ENCODE measurements at places on chromosomes 4 and X.

- no peak for DNase-seq
These were observed 124.5 kb upstream of the AGA start for GRCh38 chr4:177566691-177567090.

- no peak for DNase-seq
These were observed 22.8 kb upstream of the PDE6B start for GRCh38 chr4:602559-602942.

GRCh38 chr4:8860892-8861575, 10.6 kb downstream of the HMX1 start:
- no peak for DNase-seq

- DNase-seq, result no peak
These were observed 207.6 kb upstream of the SLITRK2 start for GRCh38 chrX:145609951-145610511.

DNA sequence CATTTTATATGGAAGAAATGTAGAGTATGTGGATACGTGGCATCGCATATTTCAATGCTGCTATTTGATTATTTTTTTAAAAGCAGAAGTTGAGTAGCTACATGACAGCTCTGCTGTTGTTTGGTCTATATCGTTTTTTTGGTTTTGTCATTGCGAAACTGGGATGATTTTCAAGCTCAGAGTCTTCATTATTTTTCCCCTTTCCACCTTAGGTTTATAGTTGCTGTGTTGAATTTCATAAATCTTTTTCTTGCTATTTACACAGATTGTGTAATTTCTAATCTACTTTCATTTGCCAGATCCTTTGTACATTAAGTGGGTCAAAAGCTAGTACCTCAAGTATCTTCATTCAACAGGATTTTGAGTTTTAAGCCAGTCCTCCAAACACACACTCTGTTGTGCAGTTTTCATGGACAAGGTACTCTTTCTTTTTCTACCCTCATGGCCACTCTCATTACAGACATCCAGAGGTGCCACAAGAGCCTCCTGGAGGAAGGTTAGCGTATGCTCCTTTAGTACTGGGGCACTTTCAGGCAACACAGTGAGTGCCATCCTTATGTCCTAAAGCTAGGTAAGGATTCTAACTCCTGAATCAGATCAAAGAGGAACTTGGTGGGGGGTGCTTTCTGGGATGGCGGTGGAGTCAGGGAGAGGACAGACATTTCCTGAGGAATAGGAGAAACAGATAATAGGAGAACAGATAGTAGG, 123.2 kb downstream of the FHIP1A start:
- DNase-seq, result no peak

GRCh38 chr4:138021139-138021830, 220.9 kb downstream of the SLC7A11 start:
- no peak for DNase-seq

DNA sequence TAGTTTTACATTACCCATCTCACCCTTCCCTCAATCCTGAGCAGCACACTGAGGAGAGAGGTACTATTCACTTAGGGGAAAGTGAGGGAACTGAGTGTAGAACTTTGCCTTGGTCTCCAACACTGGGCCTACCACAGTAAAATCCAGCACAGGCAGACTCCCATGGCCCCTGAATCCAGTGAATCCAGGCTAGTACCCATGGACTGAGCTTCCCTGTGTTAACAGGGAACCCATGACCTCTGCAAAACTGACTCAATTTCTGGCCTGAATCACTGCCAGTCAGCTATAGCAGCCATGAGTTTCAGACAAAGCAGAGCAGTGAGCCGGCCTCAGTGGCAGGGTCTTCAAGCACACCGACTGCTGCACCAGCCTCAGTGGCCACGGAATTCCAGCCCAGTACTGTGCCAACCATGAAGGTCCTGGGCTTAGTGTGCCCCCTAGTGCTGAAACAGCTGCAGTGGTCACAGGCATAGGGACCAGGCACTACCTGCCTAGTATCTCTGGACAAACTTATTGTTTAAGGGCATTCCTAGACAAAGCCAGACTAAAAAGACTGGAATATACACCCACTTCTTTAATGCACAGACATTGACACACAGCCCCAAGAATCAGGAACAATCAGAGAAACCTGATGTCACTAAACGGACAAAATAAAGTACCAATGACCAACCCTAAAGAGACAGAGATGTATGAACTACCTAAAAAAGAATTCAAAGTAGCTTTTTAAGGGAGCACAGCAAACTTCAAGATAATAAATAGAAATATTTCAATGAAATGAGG, 127.4 kb upstream of the RPL34 start:
- no peak for DNase-seq

GRCh38 chr4:108287834-108288413, 119.2 kb upstream of the LEF1 start:
- no peak for DNase-seq

- DNase-seq, result no peak
These were observed 14.6 kb downstream of the SAT1 start for GRCh38 chrX:23797371-23798128.

DNA sequence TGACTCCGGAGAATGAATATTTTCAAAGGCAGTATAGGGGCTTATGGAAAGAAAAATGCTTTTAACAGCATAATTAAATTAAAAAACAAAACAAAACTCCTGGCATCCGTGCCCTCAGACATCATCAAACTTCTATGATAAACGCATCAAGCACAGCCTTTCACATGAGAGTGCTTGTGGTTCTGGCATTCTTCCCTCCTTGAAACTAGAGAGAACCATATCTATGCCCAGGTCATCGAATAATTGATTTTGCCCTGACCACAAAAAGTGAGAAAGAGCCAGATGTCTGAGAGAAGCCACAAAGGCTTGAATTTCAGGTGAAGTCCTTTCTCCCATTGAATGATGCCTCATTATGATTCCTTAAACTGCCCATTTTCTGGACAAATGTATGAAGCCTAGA, 286.8 kb downstream of the CBLL2 start:
- no peak for DNase-seq

GRCh38 chrX:150897421-150898320, 797 bp downstream of the CD99L2 start:
- no peak for DNase-seq

GRCh38 chrX:136205882-136206380, 45.3 kb downstream of the MAP7D3 start:
- DNase-seq, result no peak

GRCh38 chr4:56806666-56807065, 14.8 kb downstream of the SPINK2 start:
- no peak for DNase-seq

GRCh38 chr4:188911199-188911598, 772.0 kb downstream of the TRIML1 start:
- no peak for DNase-seq

DNA sequence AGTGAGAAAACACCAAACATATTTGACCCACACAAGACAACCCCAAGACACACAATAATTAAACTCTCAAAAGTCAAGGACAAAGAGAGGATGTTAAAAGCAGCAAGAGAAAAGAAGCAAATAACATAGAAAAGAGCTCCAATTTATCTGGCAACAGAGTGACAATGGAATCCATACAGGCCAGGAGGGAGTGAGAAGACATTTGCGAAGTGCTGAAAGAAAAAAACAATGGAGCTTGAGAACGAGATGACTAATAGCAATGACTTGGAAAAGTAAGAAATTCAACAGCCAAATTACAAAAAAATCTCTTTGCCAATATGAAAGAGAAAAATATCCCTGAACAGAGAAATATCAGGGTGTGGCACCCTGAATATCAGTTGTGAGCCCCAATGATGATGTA, 61.6 kb downstream of the MAD2L1 start:
- no peak for DNase-seq

GRCh38 chr4:150130933-150131332, 52.7 kb downstream of the DCLK2 start:
- no peak for DNase-seq

DNA sequence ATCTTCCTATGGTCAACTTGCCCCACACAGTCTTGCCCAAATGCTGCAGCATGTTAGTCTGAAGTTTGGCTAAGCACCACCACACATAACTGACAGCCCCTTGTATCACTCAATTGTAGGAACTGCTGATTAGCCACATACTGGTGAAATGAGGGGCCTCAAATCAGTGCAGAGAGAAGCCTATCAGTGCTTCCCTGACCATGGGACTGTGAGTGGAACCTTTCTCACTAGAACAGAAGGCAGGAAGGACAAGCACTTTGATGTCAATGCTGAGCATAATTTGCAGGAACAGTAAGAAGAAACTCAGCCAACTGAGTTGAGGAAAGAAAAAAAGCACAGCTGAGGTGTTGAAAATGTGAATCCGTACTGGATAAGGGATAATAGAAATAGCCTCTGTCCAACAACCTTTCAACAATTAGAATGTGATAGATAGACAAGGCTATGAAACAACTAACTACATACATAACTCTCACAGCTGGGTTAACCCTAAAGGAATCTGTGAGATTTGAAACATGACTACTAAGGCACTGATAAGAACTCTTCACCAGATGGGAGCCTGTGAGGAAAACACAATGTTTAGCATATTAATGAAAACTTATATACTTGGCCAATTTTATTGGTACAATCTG, 136.6 kb upstream of the SH3RF1 start:
- DNase-seq, result no peak

- no peak for DNase-seq
These were observed 313.9 kb downstream of the CHIC1 start for GRCh38 chrX:73876911-73877310.

DNA sequence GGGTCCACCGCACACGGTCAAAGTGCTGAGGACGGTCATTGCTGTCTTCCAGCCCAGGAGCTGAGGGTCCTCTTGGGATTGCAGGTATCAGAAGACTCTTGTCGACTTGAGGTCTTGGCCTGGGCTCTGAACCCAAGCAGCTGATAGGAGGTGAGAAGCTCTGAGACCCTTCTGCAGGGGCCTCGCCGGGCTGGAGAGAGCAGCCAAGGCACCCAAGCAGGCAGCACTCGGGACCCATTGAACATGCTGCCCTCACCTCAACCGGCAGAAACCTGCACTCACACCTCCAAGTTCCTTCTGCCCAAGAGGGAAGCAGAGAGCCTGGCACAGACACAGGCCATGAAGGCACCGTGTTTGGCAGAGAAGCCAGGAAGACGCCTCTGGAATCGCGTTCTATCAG, 34.1 kb downstream of the PDHA1 start:
- DNase-seq, result no peak

DNA sequence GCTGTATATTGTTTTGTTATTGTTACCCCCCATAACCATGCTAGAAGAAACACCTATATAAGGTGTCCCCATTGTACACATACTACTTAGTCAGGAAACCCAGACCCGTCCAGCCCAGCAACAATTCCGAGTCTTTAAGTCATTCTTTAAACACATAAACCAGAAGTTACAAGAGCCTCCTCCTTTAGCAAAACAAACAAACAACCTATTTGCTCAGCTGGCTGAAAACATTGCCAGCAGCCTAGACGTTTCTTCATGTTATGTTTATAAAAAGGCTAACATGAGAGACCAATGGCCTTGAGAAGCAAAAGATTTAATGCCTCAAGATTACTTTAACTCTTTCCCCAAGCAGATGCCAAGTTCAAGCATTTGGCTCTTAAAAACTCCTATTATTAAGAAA, 1.4 kb downstream of the ACOX3 start:
- no peak for DNase-seq

- DNase-seq, result no peak
These were observed 95.2 kb downstream of the GPAT3 start for GRCh38 chr4:83631066-83631465.

GRCh38 chr4:79682161-79682560, 274.1 kb upstream of the GK2 start:
- DNase-seq, result no peak

DNA sequence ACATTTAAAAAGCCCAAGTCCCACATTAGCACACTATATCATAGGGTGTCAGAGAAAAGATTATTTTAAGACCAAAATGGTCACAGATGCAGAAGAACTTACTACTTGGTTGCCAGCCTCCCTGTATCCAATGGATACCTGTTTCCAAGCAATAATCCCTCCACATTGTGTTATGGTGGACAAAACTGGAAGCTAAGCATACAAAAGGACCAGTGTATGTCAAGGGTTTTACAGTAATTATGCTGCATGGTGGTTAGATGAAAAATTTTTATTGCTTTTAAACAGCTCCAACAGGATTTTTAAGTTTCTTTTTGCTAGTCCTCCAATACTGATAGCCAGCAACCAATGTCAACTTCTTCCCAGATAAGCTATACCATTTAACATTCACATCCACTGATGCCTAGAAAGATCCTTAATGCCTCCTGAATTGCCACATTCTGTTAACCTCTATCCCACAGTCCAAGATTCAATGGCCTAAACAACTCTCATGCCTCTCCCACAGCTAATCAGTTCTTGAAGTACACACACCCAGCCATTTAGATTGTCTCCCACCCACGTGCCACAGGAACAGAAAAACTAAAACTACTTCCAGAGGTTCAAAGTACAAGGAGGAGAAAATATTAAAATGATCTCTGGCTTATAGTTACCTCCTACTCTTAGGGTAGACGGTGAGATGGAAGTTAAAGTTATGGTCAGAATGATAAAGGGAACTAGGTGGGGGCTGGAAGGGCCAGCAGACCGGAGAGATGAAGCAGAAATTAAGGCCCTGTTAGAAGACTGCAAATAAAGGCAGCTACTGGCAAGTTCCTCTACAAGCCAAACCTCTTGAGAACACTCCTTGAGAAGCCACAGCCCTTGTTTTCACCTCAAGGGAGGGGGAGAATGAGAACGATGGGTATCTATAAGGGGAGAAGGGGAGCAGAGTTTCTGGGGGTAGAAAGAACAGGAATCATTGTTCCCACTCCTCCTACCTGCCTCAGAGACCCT, 5.5 kb downstream of the MED14 start:
- DNase-seq, result no peak

- DNase-seq, result no peak
These were observed 88.3 kb downstream of the OPHN1 start for GRCh38 chrX:68345025-68345424.

GRCh38 chrX:116379854-116380253, 56.6 kb upstream of the SLC6A14 start:
- DNase-seq, result no peak

DNA sequence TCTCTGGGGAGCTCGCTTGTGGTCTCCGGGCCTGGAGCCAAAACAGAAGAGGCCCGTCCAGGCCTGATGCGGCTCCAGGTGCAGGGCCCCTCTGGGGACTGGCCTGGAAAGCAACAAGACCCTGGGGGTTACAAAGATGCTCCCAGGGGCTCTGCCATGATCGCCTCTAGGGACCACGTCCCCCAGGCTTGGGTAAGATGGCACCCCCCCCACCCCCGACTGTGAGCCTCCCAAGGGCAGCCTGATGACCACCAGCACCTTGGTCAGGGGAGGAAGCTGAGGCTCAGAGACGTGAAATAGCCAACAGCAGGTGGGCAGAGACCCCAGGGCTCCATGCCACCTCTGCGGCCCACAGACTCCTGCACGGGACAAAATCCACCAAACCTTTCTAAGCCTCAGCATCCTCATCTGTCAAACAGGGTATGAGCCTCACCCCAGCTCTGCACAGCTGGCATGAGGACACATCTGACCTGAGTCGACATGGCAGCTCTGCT, 25.4 kb downstream of the C4orf50 start:
- DNase-seq, result no peak

DNA sequence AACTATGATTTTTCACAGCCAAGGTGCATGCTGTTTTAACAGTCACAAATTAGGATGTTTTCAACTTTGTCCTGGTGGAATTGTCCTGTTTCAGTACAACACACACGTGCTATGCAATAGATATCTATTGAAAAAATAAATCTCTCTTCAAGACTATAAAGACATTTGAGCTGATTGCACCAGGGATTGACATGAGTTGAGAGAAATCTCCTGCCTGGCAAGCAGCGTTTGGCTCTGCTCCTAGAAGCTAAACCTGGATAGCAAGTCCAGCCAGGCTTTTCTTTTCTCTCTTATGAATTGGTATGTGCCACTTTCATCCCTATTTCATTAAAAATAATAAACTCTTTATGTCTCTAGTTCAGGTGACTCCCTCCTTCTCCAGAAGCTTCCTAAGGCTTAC, 16.6 kb upstream of the NPNT start:
- no peak for DNase-seq
